Choroid plexus epithelial cell (primary cell): ENCODE measurements at places on chromosomes 11 and 22.

- DNase-seq, result no peak
These were observed 13.7 kb downstream of the ELFN2 start for GRCh38 chr22:37413546-37413945.

- DNase-seq, result peak; percentile 33
These were observed 245.3 kb downstream of the FAM76B start for GRCh38 chr11:95544095-95544856.

DNA sequence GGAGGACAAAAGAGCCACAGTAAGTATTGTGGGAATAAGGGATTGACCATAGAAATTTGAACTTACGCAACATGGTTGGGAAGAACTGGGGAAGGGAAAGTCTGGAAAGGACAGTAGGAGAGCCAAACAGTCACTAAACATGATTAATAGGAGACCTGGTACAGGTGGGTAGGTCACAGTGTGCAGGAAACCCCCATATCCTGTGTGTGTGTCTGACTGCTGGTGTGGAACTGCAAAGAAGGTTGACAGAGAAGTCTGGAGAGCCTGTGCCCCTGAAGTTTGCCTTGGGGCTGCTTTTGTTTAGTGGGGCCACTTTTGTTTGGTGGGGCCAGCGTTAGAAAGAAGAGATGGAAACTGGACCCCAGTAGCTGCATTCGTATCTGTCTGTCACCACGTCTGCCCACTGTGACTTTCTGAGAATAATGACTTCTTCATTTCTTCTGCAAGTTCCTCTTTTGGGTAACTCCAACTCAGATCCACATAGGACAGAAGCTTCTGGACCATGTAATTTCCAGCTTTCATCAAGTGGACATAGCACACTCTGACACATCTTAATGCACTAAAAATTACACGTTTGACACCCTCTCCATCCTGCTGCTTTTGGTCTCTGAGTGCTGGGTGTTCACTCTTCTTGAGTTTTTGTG lies 126.8 kb upstream of the RAG2 start:
- DNase-seq, result no peak

- peak; percentile 15 for DNase-seq
These were observed 165.2 kb upstream of the TBCEL start for GRCh38 chr11:120858740-120859139.

GRCh38 chr11:83007909-83008580 lies 63.7 kb downstream of the RAB30 start:
- DNase-seq, result peak; percentile 39

- peak; percentile 2 for DNase-seq
These were observed 249.8 kb upstream of the UBASH3B start for GRCh38 chr11:122405547-122406341.

- no peak for DNase-seq
These were observed 99.7 kb upstream of the HSD17B12 start for GRCh38 chr11:43580735-43581369.

- peak; percentile 23 for DNase-seq
These were observed 808.0 kb downstream of the DLG2 start for GRCh38 chr11:84819128-84819527.

DNA sequence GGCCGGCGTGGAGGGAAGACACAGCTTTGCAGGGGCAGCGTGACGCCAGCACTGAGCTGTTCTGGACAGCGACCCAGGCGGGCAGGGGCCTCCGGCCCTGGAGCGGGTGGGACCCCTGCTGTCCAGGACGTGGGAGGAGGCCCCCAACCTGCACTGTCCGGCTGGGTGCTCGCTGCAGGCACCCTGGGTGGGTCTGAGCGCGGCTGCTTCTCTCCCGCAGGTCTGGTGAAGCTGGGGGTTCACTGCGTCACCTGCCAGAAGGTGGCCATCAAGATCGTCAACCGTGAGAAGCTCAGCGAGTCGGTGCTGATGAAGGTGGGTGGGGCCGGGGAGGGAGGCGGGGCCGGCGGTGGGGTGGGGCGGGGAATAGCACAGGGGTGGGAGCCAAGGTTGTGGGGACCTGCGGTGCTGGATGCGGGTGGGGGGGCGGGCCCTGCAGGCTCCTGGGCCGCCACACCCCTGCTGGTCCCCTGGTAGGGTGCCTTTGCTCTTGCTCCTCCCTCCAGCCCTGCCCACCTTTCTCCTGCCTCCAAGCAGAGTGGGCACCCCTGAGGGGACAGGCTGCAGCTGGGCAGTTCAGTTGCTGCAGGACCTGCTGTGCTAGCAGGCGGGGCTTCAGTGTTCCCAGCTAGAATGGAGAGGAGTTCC lies 46.2 kb downstream of the BRSK2 start:
- no peak for DNase-seq

GRCh38 chr11:34653851-34654482 lies 33.1 kb downstream of the EHF start:
- peak; percentile 95 for DNase-seq

DNA sequence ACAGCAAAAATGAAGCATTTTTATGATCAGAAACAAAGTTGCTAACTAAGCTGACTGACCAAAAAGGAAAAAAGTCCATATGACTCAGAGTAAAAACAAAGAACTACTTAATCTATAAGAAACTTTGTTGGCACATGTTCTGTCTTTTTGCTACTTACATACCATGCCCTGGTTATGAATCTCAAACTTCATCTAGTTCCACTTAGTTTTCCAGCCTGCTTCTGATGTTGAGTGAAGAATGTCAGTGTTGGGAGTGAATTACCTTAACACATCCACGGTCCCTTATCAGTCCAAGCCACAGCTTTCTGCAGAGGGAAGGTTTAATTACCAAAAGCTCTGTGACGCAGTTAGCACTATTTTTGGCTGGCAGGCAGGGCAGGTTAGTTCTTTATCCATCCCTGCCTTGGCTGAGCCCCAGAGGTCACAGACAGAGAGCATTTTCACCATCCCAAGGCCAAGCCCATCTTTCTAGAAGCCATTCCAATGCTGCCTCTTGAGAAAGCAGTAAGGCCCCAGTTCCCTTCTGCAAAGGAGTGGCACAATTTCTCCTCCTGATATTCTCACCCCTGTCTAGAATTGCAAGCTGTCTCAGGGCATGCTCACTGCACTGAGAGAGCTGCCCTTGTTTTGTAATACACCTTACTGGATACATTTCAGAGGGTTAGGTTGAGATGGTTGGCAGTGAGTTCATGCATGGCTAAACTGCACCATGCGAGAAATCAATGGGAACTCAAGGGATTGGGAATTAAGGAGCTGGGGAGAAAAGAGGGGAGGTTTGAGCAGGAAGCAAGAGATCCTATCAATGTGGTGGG lies 67.1 kb downstream of the SLC1A2 start:
- DNase-seq, result peak; percentile 51

DNA sequence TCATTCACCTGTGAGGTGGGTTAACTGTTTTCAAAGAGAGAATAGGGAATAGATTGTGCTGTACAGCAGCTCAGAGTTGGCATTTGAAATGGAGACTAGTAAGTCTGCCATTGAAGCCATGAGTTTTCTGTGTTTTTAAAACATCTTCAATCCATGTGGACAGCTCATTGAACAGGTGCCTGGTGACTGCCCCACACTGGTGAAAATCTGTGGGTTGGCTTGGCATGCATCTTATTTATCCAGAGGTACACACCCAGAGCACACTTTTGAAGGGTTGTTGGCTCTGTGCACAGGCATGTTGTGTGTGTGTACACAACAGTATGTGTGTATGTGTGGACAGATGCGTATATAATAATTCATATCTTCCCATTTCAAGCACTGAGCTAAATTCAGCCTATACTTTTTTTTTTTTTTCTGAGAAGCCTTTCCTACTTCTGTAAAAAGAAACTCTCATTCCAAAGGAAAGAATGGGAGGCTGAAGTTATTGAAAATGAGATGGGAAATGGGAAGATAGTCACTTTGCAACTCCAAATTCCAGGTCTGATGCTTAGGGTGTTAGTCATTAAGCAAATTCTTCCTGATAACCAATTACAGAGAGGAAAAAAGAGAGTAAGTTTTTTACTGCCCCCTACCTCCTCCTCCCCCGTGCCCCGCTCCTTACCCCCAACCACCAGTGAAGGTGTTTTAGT lies 7.0 kb upstream of the LYVE1 start:
- DNase-seq, result no peak

- DNase-seq, result peak; percentile 87
These were observed 11.5 kb downstream of the YPEL4 start for GRCh38 chr11:57638005-57638781.

DNA sequence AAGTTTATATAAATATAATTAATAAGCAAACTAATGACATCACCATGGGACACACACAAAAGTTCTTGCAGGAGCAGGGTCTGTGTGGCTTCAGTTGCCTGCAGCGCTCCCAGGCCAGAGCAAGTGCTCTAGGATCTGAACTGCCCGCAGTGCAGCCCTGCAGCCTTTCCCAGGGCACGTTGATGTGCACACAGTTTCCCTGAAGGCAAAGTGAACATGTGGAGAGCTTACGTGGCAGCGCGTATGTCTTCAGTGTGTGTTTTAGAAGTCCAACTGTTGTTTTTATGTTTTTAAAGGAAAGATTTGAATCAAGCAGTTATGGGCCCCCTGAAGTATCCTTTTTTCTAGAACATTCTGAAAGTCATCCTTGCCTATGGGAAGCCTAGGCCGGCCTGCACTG lies 1.2 kb upstream of the TIGD3 start:
- DNase-seq, result no peak

DNA sequence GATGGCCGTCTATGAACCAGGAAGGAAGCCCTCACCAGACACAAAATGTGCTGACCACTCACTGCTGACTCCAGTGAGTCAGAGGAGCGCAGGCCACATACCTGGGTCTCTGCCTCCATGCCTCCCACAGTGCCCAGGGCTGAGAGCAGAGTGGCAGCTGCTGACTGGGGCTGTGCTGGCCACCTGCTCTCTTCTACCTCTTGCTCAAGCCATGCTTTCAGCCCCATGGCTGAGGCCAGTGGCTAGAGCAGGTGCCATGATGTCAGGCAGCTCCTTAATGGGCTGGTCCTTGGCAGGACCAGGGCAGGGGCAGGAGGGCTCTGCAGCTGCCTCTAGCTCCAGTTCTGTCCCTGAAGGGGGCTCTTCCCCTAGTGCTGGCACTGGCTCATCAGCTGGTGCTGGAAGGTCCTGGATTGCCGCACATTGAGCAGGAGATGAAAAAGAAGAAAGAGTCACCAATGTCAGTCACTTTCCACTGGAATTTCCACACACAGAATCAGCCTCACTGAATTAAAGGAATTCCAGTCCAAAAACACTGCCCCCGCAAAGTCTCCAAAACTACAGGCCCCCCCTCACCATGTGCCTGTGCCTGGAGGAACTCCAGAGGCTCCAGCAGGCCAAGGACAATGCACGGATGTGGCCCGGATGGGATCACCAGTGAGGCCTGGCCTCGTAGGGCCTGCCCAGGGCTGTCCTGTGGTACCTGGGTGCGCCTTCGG lies 86.4 kb downstream of the GGTLC2 start:
- DNase-seq, result no peak

- DNase-seq, result peak; percentile 66
These were observed 27.4 kb downstream of the DRD2 start for GRCh38 chr11:113447621-113448315.

- no peak for DNase-seq
These were observed 53.3 kb downstream of the MRTFA start for GRCh38 chr22:40583053-40583741.

- DNase-seq, result no peak
These were observed 2.9 kb upstream of the KIRREL3 start for GRCh38 chr11:127003260-127003981.
